ENCODE measurements at places on chromosomes 3 and 15. TPM values are rescaled to one million over a fixed set of nuclear protein-coding genes. Genes with fewer than 3 reads are reported as not detected.

The NGRN gene
- 77.8 TPM for total RNA-seq

The RHCG gene
- total RNA-seq, result 5.7 TPM

The ST3GAL6 gene
- 9.4 TPM for total RNA-seq

The CLRN1 gene
- not detected for total RNA-seq

The ZIC4 gene
- total RNA-seq, result not detected

The PCOLCE2 gene
- 255 TPM for total RNA-seq

The RBPMS2 gene
- total RNA-seq, result 24.5 TPM

The DUOX1 gene
- total RNA-seq, result 2.5 TPM

The PRR20G gene
- total RNA-seq, result not detected

The ZNF860 gene
- 0.45 TPM for total RNA-seq

DNA sequence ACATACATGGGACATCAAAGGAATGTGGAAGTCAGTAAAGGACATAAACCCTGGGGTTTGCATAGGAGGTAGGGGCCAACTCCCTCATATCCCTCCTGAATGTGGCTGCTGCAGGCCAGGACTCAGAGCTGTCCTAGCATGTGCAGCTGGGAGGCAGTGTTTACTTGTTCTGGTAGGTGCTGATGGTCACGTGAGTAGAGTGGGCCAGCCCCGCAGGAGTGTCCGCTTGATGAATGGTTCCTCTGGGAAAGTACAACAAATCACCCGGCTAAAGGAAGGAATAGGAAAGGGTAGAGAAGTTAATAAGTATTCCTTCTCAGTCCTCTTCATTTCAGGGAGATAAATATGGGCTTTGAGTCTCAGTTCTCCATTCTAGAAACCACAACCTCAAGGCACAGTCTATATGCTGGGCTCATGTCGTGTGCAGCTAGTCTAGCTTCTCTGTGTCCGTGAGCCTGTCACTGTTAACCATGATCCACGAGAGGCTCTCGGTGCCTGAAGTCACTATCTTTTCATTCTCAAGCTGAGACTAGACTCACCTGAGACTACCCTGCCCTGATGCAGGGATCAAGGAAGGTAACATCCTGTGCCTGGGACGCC is 17.9 kb downstream of the RIOX2 start:
- DNase-seq, result no peak

DNA sequence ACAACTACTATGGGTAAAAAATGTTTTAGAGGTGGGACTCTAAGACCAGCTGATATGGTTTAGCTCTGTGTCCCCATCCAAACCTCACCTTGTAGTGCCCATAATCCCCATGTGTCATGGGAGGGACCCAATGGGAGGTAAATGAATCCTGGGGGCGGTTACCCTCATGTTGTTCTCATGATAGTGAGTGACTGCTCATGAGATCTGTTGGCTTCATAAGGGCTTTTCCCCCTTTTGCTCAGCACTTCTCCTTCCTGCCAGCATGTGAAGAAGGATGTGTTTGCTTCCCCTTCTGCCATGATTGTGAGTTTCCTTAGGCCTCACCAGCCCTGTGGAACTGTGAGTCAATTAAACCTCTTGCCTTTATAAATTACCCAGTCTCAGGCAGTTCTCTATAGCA is 45.7 kb downstream of the FAM98B start:
- no peak for DNase-seq

DNA sequence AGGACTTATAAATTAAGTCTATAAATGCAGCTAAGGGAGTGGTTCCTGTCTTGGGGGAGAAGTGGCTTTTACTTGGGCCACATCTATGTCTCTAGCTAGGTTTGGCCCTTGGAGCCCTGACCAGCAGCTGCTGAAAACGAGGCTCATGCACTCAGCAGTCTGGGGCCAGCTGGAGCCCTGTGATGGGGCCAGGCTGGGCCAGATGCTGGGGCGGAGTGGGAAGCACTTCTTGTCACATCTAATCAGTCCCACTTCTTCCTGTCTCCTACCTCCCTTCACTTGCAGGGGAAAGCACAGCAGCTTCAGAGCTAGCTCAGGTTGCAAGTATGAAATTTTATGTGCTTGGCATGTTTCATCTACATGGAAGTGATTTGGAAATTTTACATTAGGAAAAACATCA is 209.9 kb upstream of the ROPN1 start:
- no peak for DNase-seq

GRCh38 chr3:37237252-37237651 is 62.9 kb upstream of the LRRFIP2 start:
- no peak for DNase-seq

DNA sequence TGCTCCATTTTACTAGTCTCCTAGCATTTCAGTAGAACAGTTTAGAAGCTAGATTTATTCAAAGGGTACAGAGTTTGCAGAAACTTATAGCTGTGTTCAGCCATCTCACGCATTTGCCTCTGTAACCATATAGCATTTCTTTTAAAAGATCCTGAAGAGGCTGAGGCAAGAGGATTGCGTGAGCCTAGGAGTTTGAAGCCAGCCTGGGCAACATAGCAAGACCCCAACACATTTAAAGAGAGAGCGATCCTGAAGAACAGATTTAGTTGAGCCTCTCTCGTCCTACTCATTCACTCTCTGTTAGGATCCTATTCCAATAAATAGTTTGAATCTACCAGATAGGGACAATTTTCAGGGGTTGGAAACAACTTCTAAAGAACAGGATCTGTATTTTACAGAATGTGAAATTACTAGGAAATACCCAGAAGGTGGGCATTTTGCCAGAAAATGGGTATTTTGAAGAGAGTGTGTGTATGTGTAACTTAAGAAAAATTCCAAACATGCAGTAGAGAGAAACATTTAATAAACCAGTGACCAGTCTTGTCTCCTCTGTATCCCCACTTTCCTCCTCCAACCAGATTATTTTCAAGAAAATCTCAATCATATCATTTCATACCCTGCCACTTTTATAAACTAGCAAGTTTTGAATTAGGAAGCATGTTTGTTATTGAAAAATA is 4.5 kb downstream of the EIF3J start:
- no peak for DNase-seq

- peak; percentile 82 for DNase-seq
These were observed 49.1 kb upstream of the RAB6B start for GRCh38 chr3:133944641-133945380.

- no peak for DNase-seq
These were observed 909.6 kb downstream of the ROBO1 start for GRCh38 chr3:78858174-78858573.

- no peak for DNase-seq
These were observed 66.2 kb downstream of the FOXP1 start for GRCh38 chr3:71517271-71517791.

DNA sequence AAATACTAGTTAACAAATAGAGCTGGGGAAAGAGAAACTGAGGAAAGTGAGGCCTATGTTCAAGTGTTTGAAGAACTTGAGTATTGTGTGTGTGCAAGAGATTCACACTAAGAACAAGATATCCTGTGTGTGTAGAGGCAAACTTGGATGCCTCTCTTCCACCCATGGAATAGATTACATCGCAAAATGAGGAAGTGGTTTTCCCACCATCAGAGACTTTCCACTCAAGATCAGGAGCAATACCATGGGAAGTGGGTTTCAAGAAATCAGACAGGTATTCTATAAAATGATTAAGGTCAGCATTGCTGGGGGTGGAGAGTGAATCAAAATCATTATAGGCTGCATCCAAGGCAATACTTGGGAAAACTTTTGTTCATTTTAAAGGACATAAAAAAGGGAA is 308.0 kb downstream of the FGF12 start:
- no peak for DNase-seq

- DNase-seq, result no peak
These were observed 102.5 kb downstream of the MYH15 start for GRCh38 chr3:108407886-108408285.

DNA sequence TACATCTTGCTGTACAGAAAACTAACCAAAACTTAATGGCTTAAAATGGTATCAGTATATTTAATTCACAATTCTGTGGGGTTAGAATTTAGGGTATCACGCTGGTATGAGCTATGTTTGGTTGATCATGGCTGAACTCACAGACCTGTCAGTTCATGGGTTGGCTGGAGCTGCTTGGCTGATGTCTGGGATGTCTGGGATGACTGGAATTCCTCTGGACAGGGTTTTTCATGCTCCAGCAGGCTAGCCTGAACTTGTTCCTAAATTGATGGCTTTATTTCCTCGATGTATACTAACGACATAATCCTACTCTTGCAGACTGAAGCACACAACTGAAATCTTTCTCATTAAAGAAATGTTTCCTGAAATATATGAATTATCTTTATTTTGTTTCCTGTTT is 338.9 kb upstream of the GBE1 start:
- no peak for DNase-seq

DNA sequence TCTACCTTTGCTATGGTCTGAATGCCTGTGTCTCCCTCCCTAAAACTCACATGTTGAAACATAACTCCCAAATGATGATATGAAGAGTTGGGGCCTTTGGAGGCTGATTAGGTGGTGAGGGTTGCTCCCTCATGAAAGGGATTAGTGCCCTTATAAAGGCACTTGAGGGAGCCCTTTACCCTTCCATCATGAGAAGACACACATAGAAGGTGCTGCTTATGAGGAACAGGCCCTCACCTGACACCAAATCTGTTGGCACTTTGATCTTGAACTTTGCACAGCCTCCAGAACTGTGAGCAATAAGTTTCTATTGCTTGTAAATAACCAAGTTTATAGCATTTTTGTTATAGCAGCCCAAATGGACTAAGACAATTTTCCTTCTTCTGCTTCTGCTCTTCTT is 76.2 kb upstream of the ADAMTS9 start:
- no peak for DNase-seq

GRCh38 chr15:28904541-28905315 is 19.0 kb downstream of the APBA2 start:
- peak; percentile 71 for DNase-seq

DNA sequence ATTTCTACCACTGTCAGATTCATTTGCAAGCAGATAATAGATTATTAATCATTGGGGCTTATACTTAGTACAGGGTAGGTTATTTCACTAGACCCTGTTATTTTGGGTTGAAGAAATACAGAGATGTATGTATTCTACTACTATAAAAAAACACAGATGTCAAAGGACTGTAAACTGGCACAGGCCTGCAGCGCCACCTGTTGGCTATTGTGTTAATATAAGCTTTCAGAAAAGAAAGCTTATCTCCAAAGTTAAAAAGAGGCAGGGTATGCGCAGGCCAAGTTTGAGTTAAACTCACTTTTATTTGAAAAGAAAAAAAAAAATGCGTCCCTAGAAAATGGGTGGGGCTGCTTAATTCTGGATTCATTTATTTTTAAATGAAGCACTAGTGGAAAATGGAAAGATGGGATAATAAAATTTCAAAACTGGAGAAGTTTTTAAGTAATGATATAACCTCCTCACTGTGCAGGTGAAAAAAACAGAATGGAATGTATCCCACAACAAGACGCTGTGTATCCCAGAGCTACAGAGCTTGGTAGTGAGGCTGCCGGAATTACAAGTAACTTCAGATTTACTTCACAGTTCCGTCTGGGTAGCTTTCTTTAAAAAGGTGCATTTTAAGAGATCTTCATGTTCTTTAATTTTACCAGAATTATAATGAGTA is 407.2 kb upstream of the TGFBR2 start:
- no peak for DNase-seq

DNA sequence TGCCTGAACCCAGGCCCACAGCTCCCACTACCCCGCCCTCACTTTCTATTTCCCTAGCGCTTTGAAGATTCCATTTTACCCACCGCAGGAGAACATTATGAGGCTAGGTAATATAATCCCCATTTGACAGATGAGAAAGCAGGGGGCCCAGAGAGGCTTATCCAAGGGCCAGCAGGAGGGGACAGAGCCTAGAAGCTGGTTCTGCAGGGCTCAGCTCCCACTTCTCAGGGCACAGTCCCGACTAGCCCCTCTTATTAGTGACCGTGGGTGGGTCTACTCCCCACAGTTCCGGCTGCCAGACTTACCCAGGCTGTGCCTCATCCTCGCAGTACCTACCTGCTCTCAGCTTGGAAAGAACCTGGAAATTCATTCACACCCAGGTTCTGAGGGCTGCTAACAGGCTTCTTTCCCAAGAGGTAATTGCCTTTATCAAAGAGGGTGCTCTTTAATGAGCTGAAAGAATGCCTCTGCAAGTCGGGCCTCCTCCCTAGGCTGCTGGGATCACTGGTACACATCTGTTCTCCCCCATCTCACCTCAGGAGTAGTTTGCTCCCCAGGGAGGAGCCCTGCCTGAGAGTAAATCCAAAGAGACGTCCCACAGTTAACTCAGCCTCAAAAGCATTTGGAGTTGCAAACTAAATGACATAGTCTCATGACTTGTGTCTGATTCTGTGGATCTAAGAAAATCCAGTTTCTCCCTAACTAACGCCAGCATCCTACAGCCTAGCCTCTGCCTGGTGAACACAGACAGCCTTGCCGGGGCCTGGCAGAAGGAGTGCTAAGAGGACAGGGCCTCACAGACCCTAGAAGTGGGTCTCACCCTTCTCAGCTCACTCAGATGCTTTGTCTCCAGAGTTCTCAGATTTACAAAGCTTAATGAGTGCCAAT is 125.0 kb downstream of the CHSY1 start:
- DNase-seq, result no peak
